ENCODE measurements at places on chromosomes 3 and 15.

- DNase-seq, result no peak
Measured at GRCh38 chr3:48271763-48272498, 31.0 kb downstream of the ZNF589 start.

GRCh38 chr3:42764561-42765295 lies 8.3 kb downstream of the CCDC13 start:
- DNase-seq, result no peak

DNA sequence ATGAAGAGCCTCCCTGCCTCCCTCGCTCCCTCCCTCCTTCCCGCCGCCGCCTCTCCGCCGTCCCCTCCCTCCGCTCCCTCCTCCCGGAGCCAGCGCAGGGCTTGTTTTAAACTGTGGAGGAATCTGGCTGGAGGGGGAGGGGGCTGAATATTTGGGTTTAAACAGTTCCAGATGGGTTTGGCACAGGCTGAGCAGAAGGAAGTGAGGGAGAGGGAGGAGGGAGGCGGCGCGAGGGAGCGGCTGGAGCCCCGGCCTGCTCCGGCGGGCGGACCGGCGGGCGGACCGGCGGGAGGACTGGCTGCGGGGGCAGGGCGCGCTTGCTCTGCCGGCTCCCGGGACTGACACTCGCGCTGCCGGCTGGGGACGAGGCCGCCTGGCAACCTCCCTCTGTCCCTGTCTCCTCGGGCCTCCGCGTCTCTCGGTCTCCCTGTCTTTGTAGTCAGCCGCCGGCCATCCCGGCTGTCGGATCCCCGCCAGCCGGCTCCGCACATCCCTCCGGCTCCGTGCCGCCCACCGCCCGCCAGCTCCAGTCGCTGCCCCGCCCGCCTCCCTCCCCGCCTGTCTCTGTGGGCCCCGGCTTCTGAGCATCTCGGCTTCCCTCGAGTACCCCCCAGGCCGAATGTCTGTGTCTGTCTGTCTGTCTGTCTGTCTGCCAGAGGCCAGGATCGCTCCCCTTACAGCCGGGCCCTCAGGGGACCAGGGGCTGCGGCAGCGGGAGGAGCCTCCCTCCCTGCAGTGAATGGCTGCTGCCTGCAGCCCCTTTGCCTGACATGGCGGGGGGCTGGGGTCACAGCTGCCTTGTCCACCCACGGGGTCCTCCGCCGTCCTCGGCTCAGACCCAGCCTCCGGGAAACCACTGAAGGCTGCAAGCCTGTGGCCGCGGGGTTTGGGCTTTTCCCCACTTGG lies 7.6 kb downstream of the EPHB3 start:
- no peak for DNase-seq

DNA sequence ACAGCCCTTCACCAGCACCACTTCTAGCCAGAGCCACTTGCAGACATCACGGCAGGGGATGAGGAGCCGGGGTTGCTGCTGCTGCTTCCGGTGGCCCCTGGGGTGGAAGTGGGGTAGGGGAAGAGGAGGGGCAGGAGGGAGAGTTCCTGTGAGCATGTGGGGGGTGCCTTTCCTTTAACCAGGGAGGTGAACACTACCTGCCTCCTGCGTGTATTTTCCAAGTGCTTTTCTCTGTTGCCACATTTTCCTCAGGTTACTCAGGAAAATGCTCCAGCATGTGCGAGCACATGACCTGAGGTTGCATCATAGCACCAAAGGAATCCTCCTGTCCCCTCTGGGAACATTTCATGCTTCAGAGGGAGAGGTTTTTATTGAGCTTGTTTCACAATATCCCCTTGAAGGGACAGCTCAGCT lies 12.2 kb upstream of the SACM1L start:
- DNase-seq, result no peak
